CD4-positive, alpha-beta T cell treated with Interferon alpha-2 for 1 hour (primary cell): ENCODE measurements at places on chromosomes 7 and 10.

DNA sequence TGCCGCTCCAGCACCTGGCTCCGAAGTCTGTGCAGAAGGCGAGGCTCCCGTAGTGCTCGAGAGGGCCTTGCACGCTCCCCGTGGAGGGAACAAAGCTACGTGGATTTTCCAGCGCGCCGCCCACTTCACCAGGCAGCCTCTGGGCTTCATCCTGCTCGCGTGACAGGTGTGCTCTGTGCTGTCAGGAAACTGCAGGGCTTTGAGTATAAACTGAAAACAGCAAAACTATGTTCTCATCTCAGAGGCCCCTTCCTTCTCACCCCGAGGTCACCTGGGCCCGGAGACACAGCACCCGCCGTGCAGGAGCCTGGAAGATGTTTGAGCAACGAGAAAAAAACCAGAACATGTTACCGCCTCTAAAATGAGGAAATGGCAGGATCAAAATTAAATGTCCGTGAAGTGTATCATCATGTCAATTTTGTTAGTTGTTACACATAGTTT lies 17.6 kb upstream of the GPR146 start:
- no peak for DNase-seq

- DNase-seq, result no peak
Observed at GRCh38 chr7:18208921-18209320, 181.3 kb upstream of the PRPS1L1 start.

- DNase-seq, result no peak
Observed at GRCh38 chr7:29214056-29214455, 19.5 kb downstream of the CHN2 start.

DNA sequence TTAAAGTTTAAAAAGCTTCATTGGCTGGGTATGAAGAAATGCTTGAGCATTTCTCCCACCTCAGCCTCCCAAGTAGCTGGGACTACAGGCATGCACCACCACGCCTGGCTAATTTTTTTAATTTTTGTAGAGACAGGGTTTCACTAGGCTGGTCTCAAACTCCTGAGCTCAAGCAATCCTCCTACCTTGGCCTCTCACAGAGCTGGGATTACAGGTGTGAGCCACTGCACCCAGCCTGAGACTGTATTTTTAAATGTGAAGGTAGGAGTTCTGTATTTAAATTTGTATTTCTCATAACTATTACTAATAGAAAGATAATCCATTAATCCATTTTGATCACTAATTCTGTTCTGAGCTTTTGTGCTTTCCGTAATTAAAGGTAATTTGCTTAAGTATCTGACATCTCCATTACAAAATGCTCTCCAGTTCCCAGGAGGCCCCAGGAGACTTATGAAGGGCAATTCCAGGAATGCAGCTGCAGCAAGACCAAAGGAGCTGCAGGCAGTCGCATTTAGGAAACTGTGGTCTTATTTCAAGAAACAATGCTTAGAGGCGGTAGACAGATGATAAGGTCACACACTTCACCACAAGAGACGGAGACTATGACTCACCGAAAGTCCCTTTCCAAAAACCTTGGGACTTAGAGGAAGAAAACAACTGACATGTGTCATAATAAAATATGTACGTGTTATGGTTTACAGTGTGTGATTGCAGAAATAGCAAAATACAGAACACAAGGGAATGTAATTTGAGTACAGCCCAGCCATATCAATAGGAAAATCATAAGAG lies 23.3 kb downstream of the YAE1 start:
- DNase-seq, result peak; percentile 71

DNA sequence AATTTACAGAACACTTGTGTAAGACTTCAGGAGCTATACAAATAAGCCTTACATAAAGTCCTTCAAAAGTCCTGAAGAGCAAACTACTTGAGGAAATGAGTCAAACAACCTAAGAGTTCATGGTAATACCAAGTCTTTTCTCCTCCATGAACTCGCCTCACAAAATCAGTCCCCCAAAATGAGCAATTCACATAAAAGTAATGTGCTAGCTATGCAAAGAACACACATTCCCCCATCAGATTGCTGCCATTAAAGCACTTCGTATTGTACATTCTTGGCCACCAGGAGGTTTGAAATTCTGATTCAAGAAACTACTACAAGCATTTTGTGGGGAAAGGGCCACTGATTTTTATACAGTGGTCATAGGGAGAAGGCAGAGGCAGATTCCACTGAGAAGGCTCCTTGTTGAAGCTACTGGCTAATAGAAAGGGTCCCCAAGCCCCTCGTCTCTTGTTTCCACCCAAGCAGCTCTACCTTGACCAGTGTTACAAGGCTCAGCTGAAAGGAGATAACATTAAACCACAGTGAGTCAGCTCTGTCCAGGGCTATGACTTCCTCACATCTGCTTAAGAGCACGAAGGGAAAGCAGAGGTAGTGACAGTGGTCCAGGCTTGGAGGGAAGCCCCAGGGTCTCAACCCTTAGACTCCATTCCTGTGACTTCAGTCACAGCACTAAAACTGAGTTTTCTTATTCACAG lies 115.2 kb upstream of the CDK1 start:
- DNase-seq, result no peak

- DNase-seq, result no peak
Observed at GRCh38 chr10:11341283-11341960, 270.0 kb downstream of the USP6NL start.

GRCh38 chr10:42637648-42638054 lies 719 bp downstream of the ZNF33B start:
- DNase-seq, result no peak

DNA sequence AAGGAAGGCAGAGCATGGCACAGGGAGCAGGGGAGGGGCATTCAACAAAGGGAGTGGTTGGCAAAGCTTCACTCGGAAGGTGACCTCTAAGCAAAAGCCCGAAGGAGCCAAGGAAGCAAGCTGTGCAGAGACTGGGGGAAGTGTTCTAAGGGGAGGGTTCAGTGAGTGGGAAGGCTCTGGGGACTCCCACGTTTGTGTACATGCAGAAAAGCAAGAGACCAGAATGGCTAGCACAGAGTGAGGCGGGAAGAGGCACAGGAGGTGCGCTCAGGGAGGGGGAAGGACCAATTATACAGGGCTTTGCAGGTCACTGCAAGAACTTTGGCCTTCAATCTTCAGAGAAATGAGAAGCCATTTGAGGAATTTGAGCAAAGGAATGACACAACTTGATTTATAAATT lies 7.4 kb downstream of the ARHGAP21 start:
- no peak for DNase-seq
